ENCODE measurements at places on chromosomes 16 and 17.

GRCh38 chr16:31874366-31875111 lies 932 bp downstream of the ZNF267 start:
- no peak for DNase-seq

GRCh38 chr17:77898521-77899434 lies 59.7 kb upstream of the TNRC6C start:
- DNase-seq, result no peak

DNA sequence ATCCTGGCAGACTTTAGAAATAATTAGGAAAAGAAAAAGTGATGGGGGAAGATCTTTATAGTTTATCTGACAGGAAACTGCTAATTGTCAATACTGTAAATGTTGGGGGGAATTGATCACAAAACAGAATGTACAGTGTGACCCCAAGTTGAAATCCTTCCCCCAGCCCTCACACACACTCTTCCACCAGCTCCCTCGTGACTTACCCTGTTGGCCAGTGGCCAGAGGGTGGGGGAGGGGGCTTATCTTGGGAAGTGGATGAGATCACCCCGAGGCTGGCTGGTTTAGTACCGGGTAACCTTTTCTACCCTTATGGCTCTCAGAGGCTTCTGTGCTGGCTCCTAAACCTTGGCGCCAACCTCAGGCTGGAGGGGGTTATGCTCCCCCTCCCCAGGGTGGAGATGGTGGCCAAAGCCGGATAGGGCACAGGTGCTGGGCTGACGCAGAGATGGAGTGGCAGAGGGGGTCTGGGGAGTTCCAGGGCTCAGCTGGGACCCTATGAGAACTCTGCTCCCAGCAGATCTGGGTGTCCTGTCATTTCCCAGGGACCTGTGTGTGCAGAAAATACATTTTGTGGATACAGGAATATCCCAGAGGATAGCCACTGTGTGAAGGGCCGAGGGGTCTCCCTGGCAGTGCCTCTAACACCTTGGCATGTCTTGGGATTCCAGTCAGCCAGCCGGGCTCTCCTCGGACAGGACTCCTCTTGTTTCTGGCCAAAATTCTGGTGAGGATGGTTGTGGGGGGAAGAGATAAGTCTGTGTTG lies 18.6 kb downstream of the CDH16 start:
- peak; percentile 83 for DNase-seq

GRCh38 chr16:15949210-15950160 lies at the start of gene ABCC1:
Gene ABCC1, plus strand, starts transcription at chr16:15949616. Its CDS starts 136 bp downstream, at chr16:15949752.
- peak; percentile 73 for DNase-seq

- DNase-seq, result no peak
These were observed 53.2 kb upstream of the SIAH1 start for GRCh38 chr16:48438414-48438813.

DNA sequence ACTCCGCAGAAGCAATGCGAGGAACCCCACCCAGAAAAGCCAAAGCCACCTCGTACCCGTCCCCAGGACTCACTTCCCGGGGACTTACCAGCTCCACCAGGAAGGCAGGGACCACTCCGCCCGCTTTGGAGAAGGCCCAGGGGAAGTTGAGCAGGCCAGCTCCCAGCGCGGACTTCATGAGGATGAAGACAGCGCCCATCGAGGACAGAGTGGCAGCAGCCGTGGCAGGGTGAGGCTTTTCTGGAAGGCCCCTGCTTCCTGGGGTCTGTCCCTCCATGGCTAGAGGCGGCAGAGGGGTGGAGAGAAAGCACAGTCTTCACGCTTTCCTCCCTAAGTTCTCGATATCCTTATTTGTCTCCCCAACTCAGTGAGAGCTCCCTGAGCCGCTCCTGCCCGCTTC lies 714 bp downstream of the SLC38A8 start:
- DNase-seq, result peak; percentile 5

DNA sequence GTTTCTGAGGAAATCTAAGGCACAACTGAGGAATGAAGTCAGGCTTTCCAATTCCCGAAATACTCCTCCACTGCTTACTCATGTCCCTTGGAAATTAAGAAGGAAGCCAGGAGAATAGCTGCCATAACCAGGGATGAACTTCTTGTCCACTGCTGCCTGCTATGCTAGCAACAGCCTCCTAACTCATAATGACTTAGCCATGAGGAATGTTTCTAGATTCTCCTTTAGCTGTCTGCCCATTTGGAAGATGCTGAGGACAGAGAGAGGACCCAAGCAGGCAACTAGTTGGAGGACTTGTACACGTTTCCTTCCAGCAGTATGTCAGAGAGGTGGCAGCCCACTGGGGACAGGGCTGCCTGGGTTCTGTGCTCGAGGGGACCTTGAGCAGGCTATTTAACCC lies 939 bp upstream of the CCL2 start:
- DNase-seq, result no peak

DNA sequence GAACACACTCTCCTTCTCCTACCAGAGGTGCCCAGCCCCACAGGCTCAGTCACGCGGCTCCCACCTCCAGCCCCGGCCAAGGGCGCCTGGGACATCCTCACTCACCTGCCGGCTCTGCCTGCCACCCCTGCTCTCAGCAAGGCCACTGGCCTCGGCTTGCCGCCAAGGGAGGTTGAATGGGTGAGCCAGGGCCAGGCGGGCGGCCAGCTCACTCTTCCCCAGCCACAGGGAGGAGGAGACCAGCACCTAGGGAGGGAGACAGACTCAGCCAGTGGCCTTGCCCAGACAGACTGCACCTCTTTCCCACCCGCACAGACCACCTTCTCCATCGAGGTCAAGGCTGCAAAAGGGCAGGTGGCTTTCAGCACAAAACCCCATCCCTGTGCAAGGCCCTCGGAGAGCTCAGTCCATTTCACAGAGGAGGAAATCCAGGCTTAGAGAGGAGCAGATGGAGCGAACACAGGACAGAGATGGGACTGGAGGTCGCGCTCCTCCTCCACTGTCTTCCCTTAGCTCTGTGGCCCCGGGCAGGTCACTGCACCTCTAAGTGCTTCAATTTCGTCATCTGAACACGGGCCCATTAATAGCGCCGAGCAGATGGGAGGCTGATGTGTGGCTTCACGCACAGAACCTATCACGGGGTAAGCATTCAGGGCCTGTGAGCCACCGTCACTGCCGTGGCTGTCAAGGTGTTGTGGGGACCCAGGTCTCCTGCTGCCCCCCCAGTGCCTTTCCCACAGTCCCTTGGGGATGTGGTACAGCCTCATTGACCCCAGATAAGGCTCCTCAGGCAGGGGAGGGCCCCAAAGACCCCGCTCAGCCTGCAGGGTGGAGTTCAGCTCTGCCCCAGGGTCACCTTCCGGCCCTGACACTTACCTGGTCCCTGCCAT lies 56.1 kb downstream of the RMI2 start:
- peak; percentile 83 for DNase-seq

DNA sequence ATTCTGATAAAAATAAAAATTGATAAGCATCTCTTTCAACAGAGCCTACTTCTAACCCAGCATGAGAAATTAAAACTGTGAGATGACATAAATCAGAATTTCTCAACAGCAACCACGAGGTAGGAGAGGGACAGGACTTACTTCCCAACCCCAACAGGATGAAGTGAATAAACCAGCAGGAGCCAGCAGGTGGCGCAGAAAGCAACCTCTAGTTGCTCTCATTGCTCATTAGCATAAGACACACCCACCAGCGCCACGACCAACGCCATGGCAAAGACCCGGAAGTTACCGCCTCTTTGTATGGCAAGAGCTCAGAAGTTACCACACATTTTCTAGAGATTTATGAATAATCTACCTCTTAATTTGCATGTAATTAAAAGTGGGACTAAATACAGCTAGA lies 189.4 kb upstream of the CDH8 start:
- DNase-seq, result peak; percentile 70

- DNase-seq, result no peak
These were observed 103.2 kb downstream of the TANC2 start for GRCh38 chr17:63069245-63069644.

DNA sequence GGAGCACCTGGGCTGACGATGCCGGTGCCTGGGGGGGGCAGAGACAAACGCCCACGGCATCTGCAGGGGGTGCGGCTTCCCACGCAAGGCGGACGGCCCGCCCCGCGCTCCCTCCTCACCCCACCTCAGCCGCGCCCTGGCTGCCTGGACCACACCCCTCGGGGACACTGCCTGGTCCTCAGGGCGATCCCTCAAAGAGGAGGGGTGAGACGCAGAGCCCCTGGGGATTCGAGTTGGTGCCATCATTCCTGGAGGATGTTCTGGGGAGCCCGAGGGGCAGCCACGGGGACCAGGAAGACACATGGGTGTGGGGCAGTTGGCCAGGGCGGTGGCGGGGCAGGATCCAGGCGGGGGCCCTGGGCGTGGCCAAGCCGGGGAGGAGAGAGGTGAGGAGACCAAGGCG lies 3.9 kb downstream of the IGFALS start:
- peak; percentile 27 for DNase-seq

DNA sequence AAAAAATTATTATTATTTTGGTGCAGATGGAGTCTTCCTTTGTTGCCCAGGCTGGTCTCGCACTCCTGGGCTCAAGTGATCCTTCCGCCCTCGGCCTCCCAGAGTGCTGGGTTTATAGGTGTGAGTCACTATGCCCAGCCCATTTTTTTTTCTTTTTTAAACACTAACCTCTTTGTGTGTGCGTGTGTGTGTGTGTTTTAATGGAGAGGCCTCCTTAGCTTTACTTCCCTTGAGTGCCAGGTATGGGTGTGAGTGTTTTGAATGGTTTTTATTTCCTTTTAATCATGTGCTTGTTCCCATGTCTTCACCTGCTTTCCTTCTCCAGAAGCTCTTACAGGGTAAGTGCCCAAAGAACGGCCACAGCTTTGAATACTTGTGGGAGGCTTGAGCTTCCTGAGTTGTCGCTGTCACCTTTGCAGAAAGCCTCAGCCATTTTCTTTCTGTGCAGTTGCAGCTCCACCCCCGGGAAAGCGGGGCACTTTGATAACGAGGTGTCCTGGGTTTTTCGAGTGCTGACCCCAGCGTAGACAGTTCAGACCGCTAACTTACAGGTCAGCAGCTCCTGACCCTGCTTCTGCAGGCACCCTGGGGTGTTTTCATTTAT lies 22.6 kb downstream of the AKAP1 start:
- DNase-seq, result no peak

DNA sequence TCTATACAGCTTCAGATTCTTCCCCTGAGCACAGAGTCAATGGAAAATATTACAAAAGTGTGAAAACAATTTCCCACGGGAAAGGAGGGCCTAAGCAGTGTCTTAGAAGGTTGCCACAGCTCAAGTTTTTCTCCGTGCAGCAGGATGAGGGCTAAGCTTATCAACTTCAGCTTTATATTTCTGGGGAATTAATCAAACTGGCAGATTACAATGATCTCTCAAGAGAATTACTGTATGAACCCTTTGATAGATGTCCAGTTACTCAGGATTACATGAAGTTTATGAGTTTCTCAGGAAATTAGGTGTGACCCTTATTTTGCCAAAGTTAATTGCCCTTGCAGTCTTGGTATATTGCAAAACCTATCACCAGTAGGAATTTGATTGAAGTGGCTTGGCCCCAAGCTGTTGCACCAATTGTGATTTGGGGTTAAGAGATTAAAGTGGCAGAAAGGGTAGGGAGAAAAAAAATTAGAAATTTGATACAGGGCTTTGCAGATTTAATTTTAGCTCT lies 298.4 kb downstream of the MAP2K6 start:
- no peak for DNase-seq

GRCh38 chr17:1605681-1606351 lies 22.8 kb downstream of the SLC43A2 start:
- no peak for DNase-seq

GRCh38 chr17:65809366-65809765 lies 247.9 kb upstream of the AXIN2 start:
- DNase-seq, result no peak

DNA sequence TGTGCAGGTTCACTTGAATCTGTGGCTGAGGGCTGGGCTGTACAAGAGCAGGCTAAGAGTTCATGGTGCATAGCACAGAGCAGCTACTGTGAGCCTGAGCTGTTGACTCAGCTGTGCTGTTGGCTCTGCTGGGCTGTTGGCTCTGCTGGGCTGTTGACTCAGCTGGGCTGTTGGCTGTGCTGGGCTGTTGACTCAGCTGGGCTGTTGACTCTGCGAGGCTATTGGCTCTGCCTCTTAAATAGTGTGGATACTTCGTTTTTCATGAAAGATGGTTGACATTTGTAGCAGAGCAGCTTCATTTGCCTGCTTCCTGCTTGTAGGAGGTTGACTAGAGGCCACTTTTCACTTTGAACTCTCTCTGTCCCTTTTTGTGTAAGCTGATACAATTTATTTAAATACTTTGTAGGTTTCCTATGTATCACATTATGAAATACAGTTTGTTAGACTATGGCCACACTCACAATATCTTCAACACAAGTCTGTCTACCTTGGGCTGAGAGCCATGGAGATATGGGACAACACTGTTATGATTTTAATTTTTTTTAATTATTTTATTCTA lies 40.3 kb upstream of the CCNF start:
- DNase-seq, result no peak

- DNase-seq, result no peak
These were observed 33.6 kb downstream of the SEC14L5 start for GRCh38 chr16:4991754-4992153.

- peak; percentile 87 for DNase-seq
These were observed 21.8 kb upstream of the ASGR2 start for GRCh38 chr17:7136266-7136877.

DNA sequence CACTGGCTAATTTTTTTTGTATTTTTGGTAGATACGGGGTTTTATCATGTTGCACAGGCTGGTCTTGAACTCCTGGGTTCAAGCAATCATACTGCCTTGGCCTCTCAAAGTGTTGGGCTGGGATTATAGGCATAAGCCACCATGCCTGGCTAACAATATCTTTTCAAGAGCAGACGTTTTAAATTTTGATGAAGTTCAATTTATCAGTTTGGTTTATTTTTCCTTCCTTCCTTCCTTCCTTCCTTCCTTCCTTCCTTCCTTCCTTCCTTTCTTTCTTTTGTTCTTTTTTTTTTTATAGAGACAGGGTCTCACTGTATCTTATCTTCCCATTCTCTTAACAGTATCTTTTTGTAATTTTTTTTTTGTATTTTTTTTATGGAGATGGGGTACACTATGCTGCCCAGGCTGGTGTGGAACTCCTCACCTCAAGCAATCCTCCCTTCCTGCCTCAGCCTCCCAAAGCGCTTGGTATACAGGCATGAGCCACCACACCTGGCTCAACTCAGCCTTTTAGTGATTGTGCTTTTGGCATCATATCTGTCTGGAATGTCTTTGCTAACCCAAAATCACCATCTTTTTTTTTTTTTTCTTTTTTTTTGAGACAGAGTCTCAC lies 13.6 kb upstream of the GIP start:
- DNase-seq, result no peak

GRCh38 chr16:13961099-13961811 lies 41.3 kb downstream of the ERCC4 start:
- DNase-seq, result no peak

- DNase-seq, result no peak
These were observed 22.8 kb upstream of the ACSM2B start for GRCh38 chr16:20598832-20599469.

DNA sequence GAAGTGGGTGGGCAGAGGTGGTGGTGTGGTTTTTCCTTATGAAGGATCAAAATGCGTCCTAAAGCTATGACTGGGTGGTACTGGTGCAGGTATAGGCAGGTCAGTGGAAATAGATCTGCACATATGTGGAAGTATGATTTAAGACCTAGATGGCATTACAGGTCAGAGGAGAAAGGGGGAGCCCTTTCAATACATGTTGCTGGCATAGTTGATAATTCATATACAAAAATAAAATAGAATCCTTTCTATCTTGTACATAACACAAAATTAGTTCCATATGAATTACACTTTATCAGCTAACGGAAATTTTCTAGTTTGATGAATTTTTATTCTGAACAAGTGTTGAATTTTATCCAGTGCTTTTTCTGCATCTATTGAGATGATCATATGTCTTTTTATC lies 20.8 kb upstream of the PIK3R5 start:
- no peak for DNase-seq

Data from left ventricle myocardium superior (tissue), 1 donor.